ENCODE measurements at places on chromosomes 5 and 9.

DNA sequence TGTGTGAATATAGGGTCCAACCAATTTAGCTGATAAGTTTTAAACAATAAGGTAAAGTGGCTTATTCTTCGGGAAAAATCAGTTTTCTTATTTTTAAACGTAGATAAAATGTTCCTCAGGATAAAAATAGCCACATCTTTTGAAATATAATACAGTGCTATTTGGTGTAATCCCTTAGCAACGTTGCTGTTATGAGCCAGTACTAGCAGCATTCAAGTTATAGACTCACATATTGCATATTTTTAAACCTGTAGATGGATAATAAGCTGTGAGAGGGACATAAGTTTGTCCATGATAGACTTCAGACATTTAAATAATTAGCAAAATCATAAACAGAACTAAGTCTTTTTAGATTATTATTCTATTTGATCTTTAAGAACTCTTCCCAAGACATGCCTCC is 6.3 kb downstream of the PDE4D start:
- DNase-seq: no peak

DNA sequence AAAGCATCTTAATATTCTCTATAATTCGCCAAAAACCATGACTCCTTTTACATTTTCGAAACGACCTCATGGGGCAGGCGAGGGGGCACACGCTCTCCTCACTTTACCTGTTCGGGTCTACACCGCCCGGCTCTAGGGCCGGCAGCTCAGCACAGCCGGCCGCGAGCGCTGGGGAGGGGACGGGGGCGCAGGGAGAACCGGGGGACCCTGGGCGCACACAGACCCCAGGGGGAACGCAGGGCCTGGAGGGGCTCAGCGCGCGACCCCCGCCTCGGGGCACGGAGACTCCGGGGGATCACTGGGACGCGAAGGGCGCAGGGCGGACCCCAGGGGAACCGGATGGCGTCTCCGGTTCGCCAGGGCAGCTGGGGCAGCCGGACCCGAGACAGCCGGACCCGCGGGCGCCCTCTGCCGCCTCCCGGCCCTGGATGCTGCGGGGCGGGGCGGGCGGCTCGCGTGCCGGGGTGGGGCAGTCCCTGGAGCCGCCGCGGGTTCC is at the start of gene AHRR:
Gene AHRR, plus strand, starts transcription at position 485 of the 496 bp plus-strand sequence. CDS start 22,189 bp downstream, outside the sequence.
- no peak for DNase-seq

GRCh38 chr9:90099262-90099963 is 494.6 kb downstream of the GADD45G start:
- DNase-seq: no peak

GRCh38 chr5:181149355-181149754 is 2.0 kb downstream of the OR2V2 start:
- no peak for DNase-seq

DNA sequence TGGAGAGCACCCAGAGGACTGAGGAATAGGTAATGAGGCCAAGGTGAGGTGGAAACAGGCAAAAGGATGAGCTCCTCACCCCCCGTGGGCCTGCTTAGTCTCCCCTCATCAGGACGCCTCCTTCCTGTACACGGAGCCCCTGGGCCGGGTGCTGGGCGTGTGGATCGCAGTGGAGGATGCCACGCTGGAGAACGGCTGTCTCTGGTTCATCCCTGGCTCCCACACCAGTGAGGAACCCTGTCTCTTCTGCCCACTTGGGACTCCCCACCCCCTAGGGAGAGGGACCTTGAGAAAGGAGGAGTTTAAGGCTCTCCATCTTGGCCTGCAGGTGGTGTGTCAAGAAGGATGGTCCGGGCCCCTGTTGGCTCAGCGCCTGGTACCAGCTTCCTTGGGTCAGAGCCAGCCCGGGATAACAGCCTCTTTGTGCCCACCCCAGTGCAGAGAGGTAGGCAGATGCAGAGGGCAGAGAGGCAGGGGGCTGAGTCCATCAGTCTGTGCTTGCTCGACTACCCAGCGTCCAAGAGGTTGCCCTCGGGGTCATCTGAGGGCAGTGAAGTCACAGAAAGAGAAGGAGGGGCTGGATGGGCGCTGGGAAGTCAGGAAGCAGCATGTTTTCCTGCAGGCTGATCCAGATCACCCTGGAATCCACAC is 7.0 kb downstream of the DOLK start:
- no peak for DNase-seq

DNA sequence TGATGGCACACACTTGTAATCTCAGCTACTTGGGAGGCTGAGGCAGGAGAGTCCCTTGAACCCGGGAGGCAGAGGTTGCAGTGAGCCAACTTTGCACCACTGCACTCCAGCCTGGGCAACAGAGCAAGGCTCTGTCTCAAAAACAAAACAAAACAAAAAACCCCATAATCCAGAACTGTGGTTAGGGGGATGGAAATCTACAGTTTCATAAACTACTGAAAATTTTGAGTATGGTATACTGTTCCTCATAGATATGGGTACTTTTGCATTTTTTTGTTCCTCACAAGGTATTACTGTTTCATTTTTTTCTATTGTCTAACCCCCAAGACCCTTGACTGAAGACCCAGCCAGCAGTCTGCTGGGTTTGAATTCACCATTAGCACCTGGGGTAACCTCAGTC is 52.2 kb upstream of the MAP3K1 start:
- DNase-seq: no peak

- DNase-seq: no peak
Observed at GRCh38 chr5:36664766-36665165, 58.4 kb downstream of the SLC1A3 start.

GRCh38 chr9:83582029-83582428 is 40.9 kb upstream of the IDNK start:
- DNase-seq: no peak

DNA sequence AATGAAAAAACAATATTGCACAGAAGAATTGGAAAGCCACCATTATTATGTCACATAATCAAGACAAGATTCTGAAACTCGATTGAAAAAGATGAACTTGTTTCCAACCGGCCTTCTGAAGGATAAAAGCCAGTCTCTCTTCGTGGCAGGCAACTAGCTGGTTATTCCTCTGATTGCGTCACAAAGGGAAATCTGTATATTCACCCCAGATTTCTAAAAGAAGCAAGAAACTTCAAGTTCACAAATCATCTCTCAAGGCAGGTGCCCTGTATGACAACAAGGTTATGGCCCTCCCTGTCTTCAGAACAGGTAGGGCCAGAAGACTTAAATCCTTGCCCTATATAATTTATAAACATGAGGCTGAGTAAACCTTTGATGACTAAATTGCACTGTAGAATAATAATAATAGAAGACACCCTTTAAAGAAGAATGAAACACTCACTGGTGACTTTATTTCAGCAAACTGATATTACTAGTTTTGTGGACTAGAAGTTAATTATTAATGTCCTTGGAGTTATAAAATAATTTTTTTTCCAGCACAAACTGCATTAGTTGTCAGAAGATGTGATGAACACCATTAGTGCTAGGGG is 2.9 kb upstream of the KLF4 start:
- no peak for DNase-seq

DNA sequence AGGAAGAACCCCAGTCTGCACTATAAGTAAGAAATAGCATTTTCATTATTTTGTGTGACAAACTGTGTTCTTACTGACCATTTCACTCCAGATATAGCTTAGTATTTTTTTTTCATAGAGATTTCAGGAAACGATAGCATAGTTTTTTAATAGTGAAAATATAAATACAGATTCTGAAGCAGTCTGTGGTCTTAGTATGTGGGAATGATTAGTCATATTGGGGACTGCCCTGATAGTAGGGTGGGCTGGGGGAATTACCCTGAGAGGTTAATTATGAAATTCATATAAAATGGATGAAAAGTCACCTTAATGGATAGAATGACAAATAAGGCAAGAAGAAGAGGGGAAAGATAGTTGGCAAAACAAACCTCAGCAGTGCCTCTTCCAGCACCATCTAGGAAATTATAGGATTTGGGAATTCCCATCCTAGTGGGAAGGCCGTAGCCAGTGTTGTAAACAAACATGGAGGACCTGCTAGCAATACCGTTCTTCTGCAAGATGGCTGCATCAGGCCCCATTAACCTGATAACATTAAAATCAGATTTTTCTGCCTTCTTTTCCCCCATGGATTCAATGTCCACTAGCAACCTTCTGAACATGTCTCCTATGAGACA is 23.7 kb upstream of the NR3C1 start:
- DNase-seq: no peak

DNA sequence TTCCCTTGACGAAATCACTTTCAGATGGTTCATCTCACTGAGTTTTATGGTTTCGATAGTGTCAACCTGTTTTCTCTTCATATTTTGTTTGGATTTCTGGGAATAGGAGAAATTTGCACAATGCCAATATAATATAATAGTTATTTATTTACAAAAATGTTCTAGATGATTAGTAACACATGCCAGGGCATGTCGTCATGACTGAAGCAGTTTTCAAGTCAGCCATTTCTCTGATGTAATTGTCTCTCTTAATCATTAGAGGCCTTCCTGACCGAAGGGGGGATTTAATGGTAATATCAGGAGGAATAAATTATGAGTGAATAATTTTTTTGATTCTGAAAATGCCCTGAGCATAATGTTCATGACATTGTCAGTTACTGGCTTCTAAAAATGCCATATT is 246.5 kb upstream of the ATP10B start:
- DNase-seq: no peak

- no peak for DNase-seq
Observed at GRCh38 chr9:37262410-37262809, 142.0 kb downstream of the ZCCHC7 start.

- DNase-seq: no peak
Observed at GRCh38 chr9:88028338-88028737, 54.0 kb upstream of the CDK20 start.

GRCh38 chr9:126664900-126665643 is 51.3 kb downstream of the LMX1B start:
- DNase-seq: no peak

GRCh38 chr5:67992923-67993322 is 222.6 kb upstream of the PIK3R1 start:
- no peak for DNase-seq

GRCh38 chr5:159864885-159865691 is 51.2 kb upstream of the ADRA1B start:
- DNase-seq: no peak
